Activated CD4-positive, alpha-beta T cell treated with anti-CD3 and anti-CD28 coated beads, Interleukin-2, amount 10 ng/mL, durations not matched to agents 7 days and 5 days (primary cell): ENCODE measurements at places on chromosomes 2 and 18. TPM values are rescaled to one million over a fixed set of nuclear protein-coding genes. Genes with fewer than 3 reads are reported as not detected.

DNA sequence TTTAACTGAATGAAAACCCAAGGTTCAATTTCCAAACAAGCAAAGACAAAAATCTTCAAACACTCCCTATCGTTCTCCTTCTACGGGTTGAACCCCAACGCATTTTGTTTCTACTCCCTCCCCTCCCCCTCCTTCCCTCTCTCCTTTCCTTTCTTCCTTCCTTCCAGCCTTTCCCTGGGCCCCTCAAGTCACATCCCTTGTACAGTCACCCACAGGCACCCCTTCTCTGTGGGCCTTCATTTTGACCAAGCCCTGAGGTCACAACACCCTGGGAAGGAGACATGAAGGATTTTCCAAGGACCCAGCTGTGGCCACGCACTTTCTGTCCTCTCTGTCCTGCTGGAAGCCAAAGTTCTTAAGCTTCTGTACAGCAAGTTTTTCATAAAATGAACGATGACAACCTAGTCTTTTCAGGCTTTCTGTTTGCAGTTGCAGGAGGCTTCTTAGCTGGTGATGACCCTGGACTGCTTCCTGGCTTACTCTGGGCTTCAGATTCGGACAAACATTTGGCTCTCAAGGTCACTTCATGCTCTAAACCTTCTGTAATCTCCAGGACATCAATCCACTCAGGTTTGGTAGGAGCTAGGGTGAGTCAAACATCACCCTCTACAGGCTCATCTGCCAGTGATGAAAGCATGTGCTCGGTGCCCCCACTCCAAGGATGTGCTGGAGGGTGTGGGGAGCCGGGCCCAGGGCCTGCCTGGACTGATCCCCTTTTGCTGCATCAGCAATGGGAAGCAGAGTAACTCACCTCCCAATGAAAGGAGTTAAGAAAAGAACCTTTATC, 25.5 kb downstream of the TMEM247 start:
- no peak for DNase-seq
- no peaks in the 10 kb centered on the region for H3K36me3 ChIP-seq
- H3K27ac ChIP-seq, result no peak overlapping the region
- H3K4me3 ChIP-seq, result no peak overlapping the region
- no peaks in the 10 kb centered on the region for H3K27me3 ChIP-seq
- H3K4me1 ChIP-seq, result peaks cover 10% of the 10 kb centered on the region

The PLEK gene
- 0.60 TPM for total RNA-seq

DNA sequence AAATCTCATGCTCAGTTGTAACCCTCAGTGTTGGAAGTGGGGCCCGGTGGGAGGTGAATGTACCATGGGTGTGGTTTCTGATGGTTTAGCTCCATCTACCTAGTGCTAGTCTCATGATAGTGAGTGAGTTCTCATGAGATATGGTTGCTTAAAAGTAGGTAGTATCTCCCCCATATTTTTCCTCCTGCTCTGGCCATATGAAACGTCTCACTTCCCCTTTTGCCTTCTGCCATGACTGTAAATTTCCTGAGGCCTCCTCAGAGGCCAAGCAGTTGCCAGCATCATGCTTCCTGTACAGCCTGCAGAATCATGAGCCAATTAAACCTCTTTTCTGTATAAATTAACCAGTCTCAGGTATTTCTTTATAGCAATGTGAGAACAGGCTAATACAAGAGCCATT, 62.8 kb upstream of the RNF152 start:
- no peak overlapping the region for H3K4me3 ChIP-seq
- no peaks in the 10 kb centered on the region for H3K36me3 ChIP-seq
- H3K27me3 ChIP-seq, result peaks cover 16% of the 10 kb centered on the region
- H3K4me1 ChIP-seq, result peaks cover 24% of the 10 kb centered on the region
- H3K27ac ChIP-seq, result no peak overlapping the region

DNA sequence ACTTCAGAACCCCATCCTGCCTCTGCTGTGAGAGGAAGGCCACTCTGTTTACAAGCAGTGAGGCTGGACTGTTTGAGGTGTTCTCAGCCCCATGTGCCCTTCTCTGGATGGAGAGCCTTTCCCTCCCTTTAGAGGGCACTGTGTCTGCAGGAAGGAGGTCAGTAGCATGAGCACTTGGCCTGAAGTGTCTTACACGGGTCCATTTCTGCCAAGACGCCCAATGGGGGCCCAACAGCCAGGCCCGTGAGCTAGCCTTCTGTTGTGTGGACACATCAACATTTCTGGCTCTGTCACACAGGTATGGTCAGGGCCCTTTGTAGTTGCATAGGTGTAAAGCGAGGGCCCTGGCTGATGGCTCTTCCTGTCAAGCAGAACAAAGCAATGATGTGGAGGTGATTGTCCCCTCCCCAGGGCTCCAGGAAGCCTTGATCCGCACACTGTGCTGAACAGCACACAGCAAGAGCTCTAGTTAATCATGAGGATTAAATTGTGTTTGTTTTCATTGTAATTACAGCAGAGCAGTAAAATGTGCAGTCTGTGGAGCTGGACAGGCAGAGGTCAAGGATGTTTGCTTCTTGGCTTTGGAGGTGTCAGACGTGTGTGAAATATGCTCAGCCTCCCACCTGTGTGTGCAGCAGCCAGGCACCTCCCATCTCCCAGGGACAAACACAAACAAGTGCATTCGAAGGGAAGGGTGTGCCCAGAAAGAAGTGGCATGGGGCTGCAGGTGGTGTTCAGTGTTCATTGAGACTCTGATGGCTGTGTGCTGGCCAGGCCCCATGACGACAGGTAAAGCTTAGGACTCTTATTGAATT, 132.1 kb downstream of the SH3RF3 start:
- H3K4me3 ChIP-seq, result no peak overlapping the region
- no peak for DNase-seq
- H3K27ac ChIP-seq, result no peak overlapping the region
- H3K27me3 ChIP-seq, result no peaks in the 10 kb centered on the region
- H3K36me3 ChIP-seq, result no peaks in the 10 kb centered on the region

The RNF103 gene
- 12.7 TPM for total RNA-seq

The GPR45 gene
- not detected for total RNA-seq

DNA sequence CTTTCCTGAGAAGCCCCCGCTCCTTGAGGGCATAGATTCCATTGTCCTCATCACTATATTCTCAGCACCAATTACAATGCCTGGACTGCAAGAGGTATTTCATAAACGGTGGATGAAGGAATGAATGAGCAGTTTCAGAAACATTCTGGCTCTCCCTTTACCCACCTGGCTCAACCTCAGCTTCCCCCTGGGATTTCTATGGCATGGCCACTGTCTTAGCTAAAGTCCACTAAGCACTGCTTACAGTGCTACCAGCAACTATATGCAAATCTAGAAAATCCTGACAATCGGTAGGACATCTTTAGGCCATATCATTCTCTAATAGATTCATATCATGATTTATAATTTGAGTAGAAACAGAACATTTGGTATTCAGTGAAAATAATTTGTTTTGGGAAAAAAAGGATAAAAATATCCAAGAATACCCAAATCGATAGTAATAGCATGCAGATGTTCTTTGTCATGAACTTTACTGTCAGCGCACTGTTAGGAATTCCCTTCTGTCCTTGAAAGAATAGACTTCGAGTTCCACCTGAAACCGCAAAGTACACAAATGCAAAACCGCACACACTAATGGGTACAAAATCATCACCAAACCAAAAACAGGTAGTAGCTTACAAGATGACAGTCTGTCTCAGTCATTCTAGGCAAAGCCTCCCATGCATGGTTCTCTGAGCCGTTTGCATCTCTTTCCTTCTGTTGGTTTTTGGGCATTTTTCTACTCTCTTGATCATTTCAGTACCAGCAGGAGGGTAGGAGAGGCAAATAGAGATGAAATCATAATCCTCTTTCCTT, 303.6 kb upstream of the ID2 start:
- H3K27ac ChIP-seq, result no peak overlapping the region
- peaks cover 3% of the 10 kb centered on the region for H3K27me3 ChIP-seq
- H3K36me3 ChIP-seq, result no peaks in the 10 kb centered on the region
- peaks cover 27% of the 10 kb centered on the region for H3K4me1 ChIP-seq

The DLGAP1 gene
- 0.10 TPM for total RNA-seq

GRCh38 chr18:32742579-32742978, 30.2 kb downstream of the KLHL14 start:
- no peak overlapping the region for H3K27ac ChIP-seq
- H3K36me3 ChIP-seq, result no peaks in the 10 kb centered on the region
- no peak overlapping the region for H3K4me3 ChIP-seq
- no peak for DNase-seq

DNA sequence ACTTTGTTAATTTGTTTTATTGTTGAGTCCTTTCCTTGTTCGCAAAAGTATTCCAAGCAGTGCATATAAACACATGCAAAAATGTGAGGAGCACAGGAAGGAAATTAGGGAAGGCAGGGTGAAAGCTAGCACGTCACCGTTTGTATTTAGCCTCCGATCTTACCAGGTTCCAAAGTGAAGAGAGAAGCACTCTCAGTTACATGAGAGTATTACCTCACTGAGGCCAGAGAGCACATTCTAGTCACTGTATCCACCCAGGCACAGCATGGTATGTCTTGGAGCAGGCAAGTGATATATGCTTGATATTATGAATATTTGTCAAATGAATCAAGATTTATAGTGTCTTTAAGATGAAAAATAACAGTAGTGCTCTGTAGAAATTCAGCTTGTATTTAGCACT, 6.5 kb upstream of the TMEM182 start:
- H3K4me1 ChIP-seq, result no peaks in the 10 kb centered on the region
- H3K36me3 ChIP-seq, result no peaks in the 10 kb centered on the region
- H3K4me3 ChIP-seq, result no peak overlapping the region
- no peaks in the 10 kb centered on the region for H3K27me3 ChIP-seq

- no peak for DNase-seq
- H3K27ac ChIP-seq, result no peak overlapping the region
- H3K27me3 ChIP-seq, result peaks cover 7% of the 10 kb centered on the region
- H3K36me3 ChIP-seq, result no peaks in the 10 kb centered on the region
Observed at GRCh38 chr2:149027590-149028250, 10.8 kb upstream of the LYPD6B start.

DNA sequence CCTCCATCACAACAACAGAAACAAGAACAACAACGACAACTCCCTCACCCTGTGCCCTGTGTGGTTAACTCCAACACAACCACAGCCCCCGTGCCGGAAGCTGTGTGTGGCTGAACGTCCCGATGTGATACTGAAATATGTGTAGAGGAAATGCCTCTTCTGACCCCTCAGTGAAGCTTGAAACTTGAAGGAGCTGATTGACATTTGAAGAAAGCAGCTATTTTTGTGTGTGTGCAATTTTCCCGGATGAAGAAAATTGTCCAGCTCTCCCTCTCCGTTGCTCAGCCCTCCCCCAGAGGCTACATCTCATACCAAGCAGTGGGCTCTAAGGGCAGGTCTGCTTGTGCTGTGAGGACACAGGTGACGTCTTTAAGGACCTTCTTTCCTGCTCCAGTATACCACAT, 173.8 kb downstream of the ICOS start:
- H3K4me1 ChIP-seq, result peaks cover 75% of the 10 kb centered on the region
- peaks cover 4% of the 10 kb centered on the region for H3K27me3 ChIP-seq
- peaks cover 3% of the 10 kb centered on the region for H3K36me3 ChIP-seq
- DNase-seq, result peak; percentile 84
- peak overlapping the region; percentile 56 for H3K4me3 ChIP-seq

The MGAT4A gene
- total RNA-seq, result 93.9 TPM

DNA sequence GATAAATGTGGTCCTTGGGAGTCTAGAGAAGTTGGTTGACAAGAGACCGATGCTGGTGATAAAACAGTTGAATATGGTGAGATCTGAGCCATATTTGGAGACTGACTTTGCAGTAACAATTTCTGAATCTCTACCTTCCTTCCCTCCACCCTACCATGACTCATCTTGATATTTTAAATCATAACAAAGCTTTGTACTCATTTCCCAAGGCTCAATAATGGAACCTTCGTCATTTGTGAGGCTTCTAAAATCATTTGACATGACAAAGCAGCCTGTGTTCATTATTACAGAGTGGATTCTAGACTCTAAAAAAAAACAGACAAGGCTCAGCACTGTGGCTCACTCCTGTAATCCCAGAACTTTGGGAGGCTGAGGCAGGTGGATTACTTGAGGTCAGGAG, 38.5 kb upstream of the PDCL3 start:
- no peaks in the 10 kb centered on the region for H3K4me1 ChIP-seq
- H3K4me3 ChIP-seq, result no peak overlapping the region
- no peak overlapping the region for H3K27ac ChIP-seq

The NEB gene
- total RNA-seq, result 0.48 TPM

GRCh38 chr2:3024401-3024935, 353.1 kb downstream of the EIPR1 start:
- no peak overlapping the region for H3K27ac ChIP-seq
- H3K27me3 ChIP-seq, result no peaks in the 10 kb centered on the region
- H3K4me1 ChIP-seq, result no peaks in the 10 kb centered on the region
- no peak overlapping the region for H3K4me3 ChIP-seq

DNA sequence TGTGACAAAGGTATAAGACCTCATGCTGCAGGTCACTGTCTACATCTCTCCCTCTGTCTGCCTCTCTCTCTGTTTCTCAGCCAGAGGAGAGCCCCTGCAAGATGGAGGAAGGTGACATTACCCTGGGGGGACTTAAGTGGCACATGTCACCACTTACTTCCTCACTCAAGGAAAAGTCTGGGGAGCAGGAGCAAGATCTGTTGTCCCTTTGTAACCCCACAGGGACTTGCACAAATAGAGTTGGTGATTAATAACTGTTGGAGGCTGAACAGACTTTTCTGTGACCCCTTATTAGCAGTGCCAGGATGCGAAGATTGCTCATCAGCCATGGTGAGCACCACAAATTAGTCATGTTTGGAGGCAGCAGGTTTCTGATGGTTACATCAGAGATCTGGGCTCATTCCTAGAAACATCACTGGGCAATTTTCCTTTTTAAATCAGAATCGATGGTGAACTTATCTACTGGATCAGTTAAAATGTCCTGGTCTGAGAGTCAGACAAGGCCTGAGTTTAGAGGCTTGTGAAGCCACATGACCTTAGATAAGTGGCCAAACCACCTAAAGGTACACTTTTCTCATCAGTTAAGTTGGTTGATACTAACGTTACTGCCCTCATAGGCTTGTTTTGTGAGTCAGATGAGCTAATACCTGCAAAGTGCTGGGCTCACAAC, 81.2 kb upstream of the LTBP1 start:
- peaks cover 9% of the 10 kb centered on the region for H3K27me3 ChIP-seq
- H3K27ac ChIP-seq, result no peak overlapping the region
- DNase-seq, result no peak
- H3K36me3 ChIP-seq, result no peaks in the 10 kb centered on the region
- no peak overlapping the region for H3K4me3 ChIP-seq

The DGUOK gene
- 64.1 TPM for total RNA-seq

DNA sequence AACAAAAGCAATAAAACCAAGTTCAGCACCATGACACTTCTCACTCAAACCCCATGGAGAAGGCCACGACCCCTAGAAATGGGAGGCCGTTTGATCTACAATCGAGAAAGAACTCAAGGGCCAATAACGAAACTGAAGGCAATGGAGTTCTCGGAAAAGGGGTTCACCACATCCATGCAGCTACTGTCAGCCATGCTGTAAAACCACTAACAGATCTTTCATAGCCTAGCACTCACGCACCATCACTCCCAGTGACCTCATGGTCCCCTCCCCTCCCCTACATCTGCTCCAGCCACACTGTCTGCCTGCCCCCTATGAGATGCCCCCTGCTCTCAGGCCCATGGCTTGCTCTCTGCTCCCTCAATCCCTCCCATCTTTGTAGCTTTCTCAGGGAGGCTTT, 135.3 kb downstream of the TMEM163 start:
- no peak overlapping the region for H3K27ac ChIP-seq
- DNase-seq, result no peak
- H3K36me3 ChIP-seq, result no peaks in the 10 kb centered on the region
- no peak overlapping the region for H3K4me3 ChIP-seq
